ENCODE measurements at places on chromosomes 11 and 22.

DNA sequence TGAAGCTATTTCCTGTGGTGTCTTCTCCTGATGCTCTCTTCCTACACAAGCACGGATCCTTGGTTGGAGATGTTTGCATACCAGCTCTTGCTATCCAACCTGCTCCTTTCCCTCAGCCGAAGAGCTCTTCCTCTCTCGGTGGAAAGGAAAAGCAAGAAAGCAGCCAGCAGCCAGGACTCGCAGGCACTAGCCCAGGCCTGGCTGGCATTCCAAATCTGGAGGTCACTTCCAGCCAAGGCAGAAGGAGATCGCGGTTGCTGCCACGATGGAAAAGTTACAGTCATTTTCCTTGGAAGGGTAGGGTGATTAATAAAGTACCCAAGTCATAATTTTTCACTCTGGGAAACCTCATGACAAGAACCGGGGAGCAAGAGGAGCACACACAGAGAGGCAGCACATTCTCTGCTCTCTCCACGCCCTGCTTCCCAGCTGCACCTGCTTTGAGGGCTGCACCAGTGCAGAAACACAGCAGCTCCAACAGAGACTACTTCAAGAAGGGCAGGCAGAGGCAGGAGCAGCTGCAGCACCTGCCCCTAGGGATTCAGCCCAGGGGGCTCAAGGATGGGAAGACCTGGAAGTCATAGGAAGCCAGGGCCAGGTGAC lies 399.3 kb downstream of the CADM1 start:
- ATAC-seq = no peak

GRCh38 chr22:23242473-23243001 lies 62.2 kb downstream of the BCR start:
- no peak for ATAC-seq

- ATAC-seq = no peak
Measured at GRCh38 chr11:109093354-109093753, 328.6 kb upstream of the C11orf87 start.

GRCh38 chr22:45548247-45548840 lies 45.7 kb downstream of the FBLN1 start:
- ATAC-seq = no peak

DNA sequence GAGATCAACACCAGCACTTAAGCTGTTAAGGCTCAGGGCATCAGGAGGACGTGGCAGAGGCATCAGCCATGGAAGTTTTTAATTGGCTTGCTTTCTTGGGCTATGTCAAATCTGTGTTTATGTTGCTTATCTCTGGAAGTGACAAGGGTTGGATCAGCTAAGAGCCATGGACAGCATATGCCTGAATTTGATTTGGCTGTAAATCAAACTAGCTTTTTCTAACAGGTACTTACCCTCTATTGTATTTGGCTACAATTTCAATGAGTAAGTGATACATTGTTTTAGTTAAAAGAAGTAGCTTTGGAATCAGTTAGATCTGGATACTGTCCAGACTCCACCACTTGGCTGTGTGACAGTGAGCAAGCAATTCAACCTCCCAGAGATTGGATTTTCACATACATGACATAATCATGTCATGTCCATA lies 936.6 kb downstream of the OPCML start:
- ATAC-seq = no peak

DNA sequence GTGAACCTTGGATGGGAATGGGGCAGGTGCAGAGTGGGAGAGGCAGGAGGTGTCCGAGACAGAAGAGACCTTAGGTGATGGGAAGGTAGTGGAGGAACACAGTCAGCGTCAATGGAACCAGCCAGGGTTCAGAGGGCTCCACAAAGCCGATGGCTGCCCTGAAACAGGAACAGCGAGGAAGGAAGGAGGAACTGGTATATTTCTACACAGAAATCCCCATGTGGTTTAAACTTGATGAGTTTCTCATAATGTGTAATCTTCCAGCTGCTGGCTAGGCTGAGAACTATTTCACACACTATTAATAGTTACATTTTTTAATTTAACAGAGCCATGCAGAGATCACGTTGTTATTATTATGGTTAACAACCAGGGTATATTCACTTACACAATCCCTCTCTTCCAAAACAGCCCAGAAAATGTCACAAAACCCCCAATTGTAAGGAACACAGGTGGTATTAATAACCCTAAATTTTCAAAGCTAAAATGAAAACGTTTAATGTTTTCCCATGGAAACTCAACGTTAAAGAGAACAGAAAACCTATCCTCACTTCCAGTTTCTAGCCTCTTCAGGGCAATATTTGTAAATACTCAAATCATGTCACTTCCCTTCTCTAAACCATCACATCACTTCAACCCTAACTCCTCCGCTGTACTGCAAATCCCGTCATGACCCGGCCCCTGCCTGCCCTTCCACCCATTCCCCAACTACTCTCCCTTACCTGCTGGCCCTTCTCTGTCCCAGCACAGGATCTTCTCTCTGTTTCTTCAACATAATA lies 74.5 kb upstream of the ARFGAP3 start:
- peak; percentile 47 for ATAC-seq

- no peak for ATAC-seq
Measured at GRCh38 chr11:48005136-48005535, 24.8 kb downstream of the PTPRJ start.

DNA sequence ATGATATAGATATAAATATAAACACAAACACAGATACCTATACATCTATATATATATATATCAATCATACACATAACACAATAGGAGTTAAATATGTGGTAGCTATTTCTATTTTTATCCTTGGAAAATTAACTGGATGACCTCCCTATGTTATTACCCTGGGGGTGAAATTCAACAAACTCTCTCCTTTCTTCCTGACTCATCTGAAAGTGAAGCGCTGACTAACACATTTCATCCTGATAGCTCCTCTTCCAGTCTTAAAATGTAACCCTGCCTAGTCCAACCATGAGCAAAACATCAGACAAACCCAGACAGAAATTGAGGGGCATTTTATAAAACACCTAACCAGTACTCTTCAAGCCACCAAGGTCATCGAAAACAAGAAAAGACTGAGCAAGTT lies 220.6 kb upstream of the ISX start:
- ATAC-seq = no peak

GRCh38 chr11:93196816-93197379 lies 893 bp downstream of the SLC36A4 start:
- no peak for ATAC-seq
